ENCODE measurements at places on chromosomes 11 and 22. TPM values are rescaled to one million over a fixed set of nuclear protein-coding genes. Genes with fewer than 3 reads are reported as not detected.
A peak's percentile ranks its signal among the peaks of the same experiment; 100 is the strongest.

GRCh38 chr11:61141601-61142028, 19.6 kb downstream of the VPS37C start:
- H3K4me3 ChIP-seq, result no peak overlapping the region
- H3K4me1 ChIP-seq, result no peaks in the 10 kb centered on the region
- no peak overlapping the region for H3K27ac ChIP-seq
- no peak for DNase-seq
- H3K36me3 ChIP-seq, result no peaks in the 10 kb centered on the region
- H3K27me3 ChIP-seq, result no peaks in the 10 kb centered on the region

The TNRC6B gene
- total RNA-seq, result 53.1 TPM

- H3K27me3 ChIP-seq, result no peaks in the 10 kb centered on the region
- peak; percentile 84 for DNase-seq
- H3K36me3 ChIP-seq, result no peaks in the 10 kb centered on the region
- peak overlapping the region; percentile 57 for H3K27ac ChIP-seq
- no peaks in the 10 kb centered on the region for H3K4me1 ChIP-seq
- no peak overlapping the region for H3K4me3 ChIP-seq
Observed at GRCh38 chr11:101478587-101479369, 105.0 kb downstream of the TRPC6 start.

DNA sequence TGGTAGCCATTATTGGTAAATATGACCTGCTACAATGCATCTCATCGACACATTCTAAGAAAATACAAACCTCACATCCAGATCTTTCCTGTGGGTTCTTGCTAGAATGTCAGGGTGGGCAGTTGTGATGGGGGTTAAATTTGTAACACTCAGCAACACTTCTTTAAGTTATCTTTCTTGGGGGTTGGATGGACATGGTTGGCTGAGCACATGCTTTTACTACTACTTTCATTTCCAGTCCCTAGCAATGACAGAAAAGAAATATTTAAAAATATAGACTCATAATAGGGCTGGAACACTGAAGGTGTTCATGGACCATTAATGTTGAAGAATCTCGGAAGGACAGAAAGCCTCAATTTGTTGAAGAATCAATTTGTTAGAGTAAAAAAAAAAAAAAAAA, 57.6 kb downstream of the APOL3 start:
- H3K27me3 ChIP-seq, result no peaks in the 10 kb centered on the region
- no peak for DNase-seq
- no peaks in the 10 kb centered on the region for H3K36me3 ChIP-seq
- H3K4me1 ChIP-seq, result no peaks in the 10 kb centered on the region
- no peak overlapping the region for H3K4me3 ChIP-seq

The LRFN4 gene
- total RNA-seq, result 11.7 TPM

DNA sequence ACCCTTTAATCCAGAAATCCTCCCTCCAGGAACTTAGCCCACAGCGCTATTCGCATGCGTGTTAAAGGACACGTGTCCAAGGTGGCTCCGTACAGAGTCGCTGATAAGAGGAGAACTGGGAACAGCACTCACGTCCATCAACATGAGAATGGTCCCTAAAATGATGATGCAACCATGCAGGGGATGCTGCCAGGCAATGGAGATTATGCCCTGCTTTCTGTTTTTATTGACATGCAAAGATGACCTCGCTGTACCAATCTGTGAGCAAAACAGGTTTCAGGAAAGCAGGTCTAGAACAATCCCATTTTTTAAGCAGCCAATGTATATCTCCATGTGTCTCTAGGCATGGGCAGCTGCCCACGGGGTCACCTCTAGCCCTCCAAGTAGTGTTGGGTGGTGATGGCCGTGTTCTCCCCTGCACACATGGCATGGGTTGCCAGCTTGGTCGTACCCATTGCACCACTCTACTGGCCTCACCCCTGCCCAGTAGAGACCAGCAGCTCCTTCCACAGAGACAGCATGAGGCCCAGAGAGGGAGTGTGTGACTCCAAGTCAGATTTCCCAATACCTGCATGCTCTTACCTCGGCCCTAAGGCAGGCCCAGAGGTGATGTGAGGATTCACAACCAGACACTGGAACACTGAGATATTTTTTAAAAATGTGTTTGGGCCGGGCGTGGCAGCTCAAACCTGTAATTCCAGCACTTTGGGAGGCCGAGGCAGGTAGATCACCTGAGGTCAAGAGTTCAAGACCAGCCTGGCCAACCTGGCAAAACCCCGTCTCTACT, 68.3 kb upstream of the LINC01488 start:
- no peaks in the 10 kb centered on the region for H3K27me3 ChIP-seq
- no peaks in the 10 kb centered on the region for H3K36me3 ChIP-seq
- no peak overlapping the region for H3K4me3 ChIP-seq
- H3K27ac ChIP-seq, result no peak overlapping the region
- DNase-seq, result no peak
- H3K4me1 ChIP-seq, result no peaks in the 10 kb centered on the region

GRCh38 chr22:47376901-47377505, 614.6 kb downstream of the TBC1D22A start:
- peak; percentile 19 for DNase-seq
- H3K4me1 ChIP-seq, result no peaks in the 10 kb centered on the region
- H3K4me3 ChIP-seq, result no peak overlapping the region

- no peaks in the 10 kb centered on the region for H3K4me1 ChIP-seq
- no peaks in the 10 kb centered on the region for H3K36me3 ChIP-seq
- no peak overlapping the region for H3K4me3 ChIP-seq
- H3K27ac ChIP-seq, result no peak overlapping the region
- no peak for DNase-seq
Observed at GRCh38 chr22:19571995-19572394, 47.8 kb upstream of the CLDN5 start.

GRCh38 chr11:120188811-120189455, 21.9 kb upstream of the OAF start:
- H3K4me1 ChIP-seq, result no peaks in the 10 kb centered on the region
- no peaks in the 10 kb centered on the region for H3K36me3 ChIP-seq
- no peak for DNase-seq
- peak overlapping the region; percentile 96 for H3K27ac ChIP-seq
- H3K4me3 ChIP-seq, result no peak overlapping the region

The CPT1B gene
- 40.0 TPM for total RNA-seq

DNA sequence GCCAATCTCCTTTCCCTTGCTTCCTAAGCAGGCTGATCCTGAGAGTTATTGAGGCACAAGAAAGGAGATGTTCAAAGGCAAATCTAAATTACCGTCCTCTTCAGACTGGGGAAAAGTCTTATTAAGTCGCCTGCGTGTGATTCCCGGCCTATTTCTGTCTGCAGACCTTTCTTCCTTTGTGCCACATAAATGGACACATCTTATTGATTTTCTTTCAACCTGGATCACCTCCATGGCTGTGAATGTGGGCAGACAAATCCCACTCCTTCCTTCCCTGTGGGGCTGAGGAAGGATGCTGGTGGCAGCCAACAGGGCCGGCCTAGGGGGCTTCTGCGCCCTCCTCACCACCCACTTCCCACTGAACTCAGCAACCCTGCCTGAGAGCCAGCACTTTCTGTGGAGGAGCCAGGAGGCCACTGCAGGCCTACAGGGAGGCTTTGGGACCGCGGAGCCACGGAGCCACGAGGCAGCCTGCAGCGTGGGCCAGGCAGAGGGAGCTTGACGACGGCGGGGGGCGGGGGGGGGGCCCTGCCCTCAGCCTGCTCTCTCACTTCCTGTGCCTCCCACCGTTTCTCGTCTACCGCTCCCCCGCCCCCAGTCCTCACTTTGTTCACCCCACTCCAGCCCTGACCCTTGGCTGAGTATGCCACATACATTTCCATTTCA, 73.6 kb upstream of the LMO1 start:
- no peaks in the 10 kb centered on the region for H3K4me1 ChIP-seq
- no peak for DNase-seq
- no peak overlapping the region for H3K27ac ChIP-seq
- H3K27me3 ChIP-seq, result no peaks in the 10 kb centered on the region

The MUC2 gene
- total RNA-seq, result not detected

DNA sequence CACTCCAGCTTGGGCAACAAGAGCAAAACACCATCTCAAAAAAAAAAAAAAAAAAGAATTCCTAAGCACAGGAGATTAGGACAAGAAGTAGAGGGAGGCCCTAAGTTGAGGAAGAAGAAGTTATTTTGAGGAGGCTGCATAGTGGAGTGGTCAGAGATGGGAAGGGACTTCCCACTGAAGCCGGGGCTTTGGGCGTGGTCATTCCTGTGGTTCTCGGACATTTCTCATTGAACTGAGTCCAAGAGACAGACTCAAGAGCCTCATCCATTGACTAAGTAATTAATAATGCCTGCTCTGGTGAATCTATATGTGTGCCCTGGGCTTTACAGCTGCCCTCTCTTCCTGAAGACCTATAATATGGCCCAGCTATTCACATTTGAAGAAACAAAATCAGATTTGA, 53.2 kb upstream of the FTH1 start:
- H3K36me3 ChIP-seq, result no peaks in the 10 kb centered on the region
- DNase-seq, result no peak
- no peaks in the 10 kb centered on the region for H3K4me1 ChIP-seq
- no peak overlapping the region for H3K27ac ChIP-seq

GRCh38 chr22:23531283-23531956, 48.7 kb downstream of the IGLL1 start:
- no peaks in the 10 kb centered on the region for H3K27me3 ChIP-seq
- no peaks in the 10 kb centered on the region for H3K4me1 ChIP-seq

DNA sequence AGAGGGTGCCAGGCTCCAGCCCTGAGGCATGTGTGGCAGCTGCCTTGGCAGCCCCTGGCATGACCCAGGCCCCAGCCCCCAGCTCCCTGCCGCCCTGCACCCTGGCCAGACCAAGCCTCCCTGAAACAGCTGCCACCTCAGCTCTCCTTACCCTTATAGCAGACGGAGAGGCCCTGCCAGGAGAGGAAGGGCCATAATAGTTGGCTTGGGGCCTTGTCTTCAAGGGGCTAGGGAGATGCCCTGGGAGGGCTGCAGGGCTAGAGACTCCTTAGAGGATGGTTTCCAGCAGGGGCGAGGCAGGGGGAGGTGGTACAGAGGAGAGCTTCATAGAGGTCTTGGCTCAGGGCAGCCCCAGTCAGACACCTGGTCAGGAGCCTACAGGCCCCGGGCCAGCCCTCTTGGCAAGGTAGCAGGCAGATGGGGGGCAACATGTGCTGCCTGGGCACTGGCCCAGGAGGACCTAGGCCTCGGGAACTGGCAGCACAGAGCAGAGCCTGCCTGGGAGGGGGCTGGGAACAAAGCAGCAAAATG, 13.0 kb downstream of the SMTN start:
- H3K27me3 ChIP-seq, result no peaks in the 10 kb centered on the region
- no peak overlapping the region for H3K4me3 ChIP-seq
- H3K36me3 ChIP-seq, result peaks cover 7% of the 10 kb centered on the region
- no peaks in the 10 kb centered on the region for H3K4me1 ChIP-seq
- no peak overlapping the region for H3K27ac ChIP-seq

The MPEG1 gene
- total RNA-seq, result 13.2 TPM

The APOA5 gene
- not detected for total RNA-seq

The JOSD1 gene
- 60.5 TPM for total RNA-seq

DNA sequence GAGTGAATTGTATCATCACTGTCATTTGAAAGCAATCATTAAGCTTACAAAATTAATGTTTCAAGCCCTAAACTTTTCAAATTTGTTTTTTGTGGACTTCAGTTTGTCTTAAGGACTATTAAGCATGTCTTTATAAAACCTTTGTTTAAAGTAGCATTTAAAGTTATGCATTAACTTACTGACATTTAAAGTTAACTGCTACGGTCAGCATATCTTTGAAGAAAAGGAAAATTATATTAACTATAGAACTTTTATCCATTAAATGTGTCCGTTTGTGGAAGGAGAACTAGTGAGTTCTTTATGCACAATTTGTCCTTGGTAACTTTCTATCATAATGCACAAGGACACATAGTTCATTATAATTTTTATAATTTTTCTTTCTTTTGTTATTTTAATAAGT, 103.4 kb downstream of the FANCF start:
- no peak overlapping the region for H3K27ac ChIP-seq
- DNase-seq, result no peak
- no peaks in the 10 kb centered on the region for H3K27me3 ChIP-seq
- no peaks in the 10 kb centered on the region for H3K4me1 ChIP-seq
- no peak overlapping the region for H3K4me3 ChIP-seq

The IGSF22 gene
- not detected for total RNA-seq

GRCh38 chr11:71163371-71163770, 89.0 kb downstream of the SHANK2 start:
- no peak overlapping the region for H3K27ac ChIP-seq
- H3K36me3 ChIP-seq, result no peaks in the 10 kb centered on the region
- no peaks in the 10 kb centered on the region for H3K4me1 ChIP-seq
- no peaks in the 10 kb centered on the region for H3K27me3 ChIP-seq
- no peak overlapping the region for H3K4me3 ChIP-seq

- no peak for DNase-seq
- no peak overlapping the region for H3K27ac ChIP-seq
- no peaks in the 10 kb centered on the region for H3K36me3 ChIP-seq
- H3K27me3 ChIP-seq, result no peaks in the 10 kb centered on the region
- H3K4me1 ChIP-seq, result no peaks in the 10 kb centered on the region
Observed at GRCh38 chr11:131389582-131389981, 19.2 kb downstream of the NTM start.

GRCh38 chr22:35978889-35979288, 49.7 kb downstream of the RBFOX2 start:
- no peak overlapping the region for H3K4me3 ChIP-seq
- H3K27ac ChIP-seq, result no peak overlapping the region
- H3K27me3 ChIP-seq, result no peaks in the 10 kb centered on the region

GRCh38 chr11:106176817-106177216, 99.4 kb downstream of the AASDHPPT start:
- no peak for DNase-seq
- no peaks in the 10 kb centered on the region for H3K4me1 ChIP-seq
- H3K27me3 ChIP-seq, result no peaks in the 10 kb centered on the region
- no peak overlapping the region for H3K27ac ChIP-seq

The PTPRJ gene
- total RNA-seq, result 14.7 TPM

The SMIM38 gene
- total RNA-seq, result 0.32 TPM

The PGA4 gene
- total RNA-seq, result 1.8 TPM

GRCh38 chr22:33400891-33401290, 342.7 kb upstream of the SYN3 start:
- H3K36me3 ChIP-seq, result no peaks in the 10 kb centered on the region
- H3K27me3 ChIP-seq, result no peaks in the 10 kb centered on the region
- no peak overlapping the region for H3K27ac ChIP-seq
- no peaks in the 10 kb centered on the region for H3K4me1 ChIP-seq

GRCh38 chr22:42314709-42315391, 44.4 kb upstream of the TCF20 start:
- no peaks in the 10 kb centered on the region for H3K27me3 ChIP-seq
- DNase-seq, result no peak
- H3K4me3 ChIP-seq, result no peak overlapping the region
- no peaks in the 10 kb centered on the region for H3K36me3 ChIP-seq
- H3K4me1 ChIP-seq, result peaks cover 31% of the 10 kb centered on the region
- peak overlapping the region; percentile 65 for H3K27ac ChIP-seq

The RHOD gene
- 30.5 TPM for total RNA-seq

The USP2 gene
- 3.8 TPM for total RNA-seq

GRCh38 chr11:125348674-125349309, 147.3 kb downstream of the FEZ1 start:
- DNase-seq, result no peak
- no peaks in the 10 kb centered on the region for H3K4me1 ChIP-seq
- H3K36me3 ChIP-seq, result no peaks in the 10 kb centered on the region
- no peak overlapping the region for H3K4me3 ChIP-seq
- H3K27ac ChIP-seq, result no peak overlapping the region
- H3K27me3 ChIP-seq, result no peaks in the 10 kb centered on the region

The ANGPTL5 gene
- 0.33 TPM for total RNA-seq
